ENCODE measurements at places on chromosomes 5 and 9.

DNA sequence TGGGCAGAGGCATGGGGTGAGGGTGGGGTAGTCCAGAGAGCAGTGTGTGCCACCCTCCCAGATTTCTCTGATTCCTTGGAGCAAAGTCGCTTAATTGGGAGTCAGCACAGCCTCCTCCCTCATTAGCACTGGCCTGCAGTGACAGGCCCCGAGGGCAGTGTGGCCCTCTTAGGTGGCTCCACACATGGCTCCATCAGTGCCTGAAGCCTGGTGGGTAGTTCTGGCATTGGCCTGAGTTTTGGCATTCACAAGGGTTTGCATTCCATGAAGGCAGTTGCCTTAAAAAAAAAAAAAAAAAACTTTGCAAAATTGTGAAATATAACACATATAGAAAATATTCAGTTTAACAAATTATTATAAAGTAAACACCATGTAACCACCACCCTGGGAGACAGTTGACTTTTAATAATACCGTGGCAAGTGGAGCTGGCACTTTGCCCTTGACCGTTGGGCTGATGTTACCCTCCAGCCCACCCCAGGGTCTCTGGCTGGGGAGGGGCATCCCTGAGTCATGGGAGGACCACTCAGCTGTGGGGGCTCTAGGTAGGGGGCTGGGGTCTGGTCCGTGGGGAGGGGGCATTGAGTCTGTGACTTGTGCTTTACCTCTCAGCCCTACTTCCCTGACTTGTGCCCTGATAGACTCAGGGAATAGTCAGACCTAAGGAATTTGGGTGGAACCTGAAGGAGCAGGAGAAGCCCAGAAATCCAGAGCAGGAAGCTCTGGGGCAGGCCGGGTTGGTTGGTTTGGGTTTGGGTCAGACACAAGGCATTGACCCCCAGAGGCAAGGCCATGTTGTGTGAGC lies 51.3 kb upstream of the PITX1 start:
- DNase-seq: no peak

- no peak for DNase-seq
Measured at GRCh38 chr9:89410641-89411350, 87.1 kb downstream of the SEMA4D start.

- DNase-seq: no peak
Measured at GRCh38 chr5:130601-131131, 38.7 kb downstream of the PLEKHG4B start.

- DNase-seq: peak; percentile 46
Measured at GRCh38 chr9:92247981-92248380, 45.5 kb downstream of the IARS1 start.

DNA sequence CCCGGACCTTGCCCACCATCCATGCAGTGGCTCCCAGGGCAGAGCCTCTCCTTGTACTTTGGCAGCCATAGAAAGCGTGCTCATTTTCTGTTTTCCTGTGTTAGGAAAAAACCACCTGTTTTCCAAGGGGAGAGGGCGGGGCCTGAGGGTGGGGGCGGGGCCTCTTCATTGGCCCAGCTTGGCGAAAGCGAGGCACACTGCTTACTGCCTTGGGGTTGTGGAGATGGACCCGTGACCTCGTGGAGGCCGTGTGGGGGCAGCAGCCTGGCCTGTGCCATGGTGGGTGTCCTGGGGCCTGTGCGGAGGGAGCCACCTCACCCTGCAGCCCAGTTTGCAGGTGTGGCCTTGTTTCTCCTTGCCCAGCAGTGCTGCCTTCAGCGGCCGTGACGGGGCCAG lies 4.4 kb upstream of the TOR4A start:
- DNase-seq: no peak

DNA sequence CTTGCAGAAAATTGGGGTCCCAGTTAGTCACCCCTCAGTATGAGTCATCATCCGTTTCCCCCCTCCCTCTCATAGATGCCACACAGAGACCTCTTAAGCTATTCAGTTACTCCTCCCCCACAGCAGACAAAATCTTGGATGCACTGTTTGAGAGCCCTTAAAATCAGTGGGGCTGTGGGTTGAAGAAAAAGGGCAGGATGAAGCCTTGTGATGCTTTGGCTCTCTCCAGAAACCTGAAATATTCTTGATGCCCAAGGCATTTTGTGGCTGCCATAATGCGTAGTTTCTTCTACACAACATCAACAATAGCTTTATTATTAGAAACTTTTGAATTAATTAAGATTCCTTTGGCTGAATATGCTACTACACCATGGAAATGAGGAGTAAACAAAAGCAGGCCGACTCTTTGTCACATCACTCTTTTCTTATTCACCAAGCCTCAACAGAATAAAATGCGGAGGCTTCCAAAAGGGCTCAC lies 133.8 kb downstream of the MRPS30 start:
- DNase-seq: no peak

DNA sequence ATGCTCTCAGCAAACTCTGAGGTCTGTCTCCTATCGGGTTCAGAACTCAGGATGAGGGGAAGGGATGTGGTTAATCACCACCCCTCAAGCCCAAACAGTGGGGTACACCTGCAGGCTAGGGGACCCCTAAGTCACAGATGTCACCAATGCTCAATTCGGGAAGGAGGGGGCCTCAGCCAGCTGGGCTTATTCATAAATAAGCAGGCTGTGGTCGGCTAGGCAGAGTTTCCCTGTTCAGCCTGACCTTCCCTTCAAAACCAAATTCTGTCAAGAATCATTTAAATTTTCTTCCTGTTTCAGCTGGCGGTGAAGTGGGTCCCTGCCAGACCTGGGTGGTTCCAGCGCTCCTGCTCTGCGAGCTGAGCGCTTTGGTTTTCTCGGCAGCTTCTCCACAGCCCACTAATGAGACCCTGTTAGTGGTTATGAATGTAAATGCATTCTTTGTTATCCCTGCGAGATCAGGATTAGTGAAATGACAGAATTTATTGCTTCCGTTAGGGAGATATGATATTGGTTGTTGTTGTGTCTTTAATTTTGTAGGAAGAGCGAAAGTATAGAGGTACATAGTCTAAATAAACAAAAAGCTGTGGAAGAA lies 68.3 kb downstream of the AK8 start:
- DNase-seq: no peak

- no peak for DNase-seq
Measured at GRCh38 chr5:109819878-109820277, 130.2 kb downstream of the MAN2A1 start.

- DNase-seq: no peak
Measured at GRCh38 chr5:149550594-149551226, 529 bp downstream of the CSNK1A1 start.

DNA sequence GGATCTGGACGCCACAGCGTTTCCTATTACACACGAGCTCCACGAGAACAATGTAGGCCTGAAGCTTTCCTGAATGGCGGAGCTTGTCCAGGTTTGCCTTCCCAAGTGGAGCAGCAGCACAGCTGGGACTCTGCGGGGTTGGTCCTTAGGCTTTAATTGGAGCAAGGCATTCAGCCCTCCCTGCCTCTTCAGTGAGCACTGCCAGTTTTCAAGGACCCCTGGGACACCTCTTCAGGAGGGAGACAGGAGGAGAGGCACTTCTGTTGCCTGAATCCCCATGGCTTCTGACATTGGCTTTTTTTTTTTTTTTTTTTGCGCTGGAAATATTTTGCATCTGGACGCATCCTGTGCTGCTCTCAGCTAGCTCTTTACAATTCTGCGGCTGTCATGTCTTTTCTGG lies 179.4 kb downstream of the SEMA6A start:
- no peak for DNase-seq

GRCh38 chr5:98791898-98792580 lies 18.6 kb downstream of the RGMB start:
- no peak for DNase-seq

DNA sequence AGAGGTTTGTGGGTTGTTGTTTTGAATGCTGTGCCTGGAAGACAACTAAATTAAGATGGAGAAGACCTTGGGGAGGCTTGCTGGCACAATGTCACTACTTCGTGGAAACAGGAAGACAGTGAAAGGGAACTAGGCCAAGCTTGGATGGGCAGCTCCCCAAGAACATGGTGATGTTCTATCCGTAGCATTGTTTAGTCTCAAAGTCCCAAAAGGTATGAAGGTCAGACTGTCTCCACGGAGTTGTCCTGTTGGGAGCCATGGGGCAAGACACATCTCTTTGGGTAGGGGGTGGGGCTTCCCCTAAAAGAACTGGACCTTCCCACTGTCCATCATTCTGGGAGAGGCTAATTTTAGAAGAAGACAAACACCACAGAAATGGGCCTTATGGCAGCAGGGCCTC lies 140.5 kb downstream of the ENTREP1 start:
- DNase-seq: no peak

DNA sequence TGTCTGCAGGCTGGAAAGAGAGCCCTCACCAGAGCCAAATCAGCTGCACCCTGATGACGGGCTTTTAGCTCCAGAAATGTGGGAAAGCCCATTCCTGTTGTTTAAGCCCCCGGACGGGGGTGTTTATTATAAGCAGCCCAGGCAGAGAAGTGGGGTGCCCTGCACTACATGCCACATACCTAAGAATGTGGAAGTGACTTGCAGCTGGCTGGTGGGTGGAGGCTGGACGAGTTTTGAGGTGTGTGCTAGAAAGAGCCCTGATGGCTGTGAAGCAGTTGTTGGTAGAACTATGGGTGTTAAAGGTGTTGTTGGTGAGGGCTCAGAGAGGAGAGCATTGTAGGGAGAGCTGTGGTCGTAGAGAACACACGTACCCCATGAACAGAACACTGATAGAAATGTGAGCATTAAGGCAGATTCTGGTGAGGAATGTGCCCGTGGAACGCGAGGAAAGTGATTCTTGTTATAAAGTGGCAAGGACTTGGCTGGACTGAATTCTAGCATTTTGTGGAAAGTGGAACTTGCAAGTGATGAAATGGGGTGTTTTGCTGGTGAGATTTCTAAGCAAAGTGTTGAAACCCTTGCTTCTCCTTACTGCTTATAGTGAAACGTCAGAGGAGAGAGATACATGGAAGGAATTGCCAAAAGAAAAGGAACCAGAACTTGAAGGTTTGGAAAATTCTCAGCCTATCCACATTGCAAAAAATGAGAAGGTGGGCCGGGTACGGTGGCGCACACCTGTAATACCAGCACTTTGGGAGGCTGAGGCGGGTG lies 38.9 kb downstream of the AHRR start:
- no peak for DNase-seq

DNA sequence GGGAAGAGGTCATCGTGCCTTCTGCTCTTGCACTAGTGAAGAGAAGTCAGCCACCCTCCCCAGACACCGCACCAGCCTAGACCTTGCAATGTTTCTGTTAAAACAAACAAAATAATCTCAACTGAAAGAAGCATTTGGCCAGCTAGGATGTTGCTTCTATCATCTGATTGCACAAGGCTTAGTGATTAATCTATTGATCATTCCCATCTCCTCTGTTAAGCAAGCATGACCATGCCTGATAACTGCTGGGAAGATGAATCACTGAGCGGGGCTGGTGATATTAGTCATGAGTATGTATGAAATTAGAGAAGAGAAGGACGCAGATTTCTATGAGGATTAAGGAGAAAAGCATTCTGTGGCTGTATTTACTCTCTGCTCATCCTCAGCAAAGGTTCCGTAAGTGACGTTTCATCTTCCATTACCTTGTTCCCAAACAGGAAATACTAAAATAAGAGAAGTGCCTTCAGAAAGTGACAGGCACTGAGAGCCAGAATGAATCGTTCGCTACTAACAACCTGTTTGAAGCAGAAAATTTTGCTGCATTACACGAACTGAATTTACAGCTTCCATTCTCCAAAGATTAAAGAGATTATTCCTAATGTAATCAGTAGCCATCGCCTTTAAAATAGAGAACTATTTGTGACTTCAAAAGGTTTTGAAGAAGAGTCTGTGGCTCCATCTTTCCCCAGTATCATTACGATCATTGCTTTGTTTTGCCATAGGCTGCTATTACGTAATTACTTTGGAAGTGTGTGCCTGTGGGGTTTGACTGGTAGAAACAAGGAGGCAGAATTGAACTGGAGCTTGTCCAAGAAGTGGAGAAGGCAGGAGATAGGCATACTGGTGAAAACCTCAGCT lies 219.1 kb downstream of the MED10 start:
- no peak for DNase-seq

DNA sequence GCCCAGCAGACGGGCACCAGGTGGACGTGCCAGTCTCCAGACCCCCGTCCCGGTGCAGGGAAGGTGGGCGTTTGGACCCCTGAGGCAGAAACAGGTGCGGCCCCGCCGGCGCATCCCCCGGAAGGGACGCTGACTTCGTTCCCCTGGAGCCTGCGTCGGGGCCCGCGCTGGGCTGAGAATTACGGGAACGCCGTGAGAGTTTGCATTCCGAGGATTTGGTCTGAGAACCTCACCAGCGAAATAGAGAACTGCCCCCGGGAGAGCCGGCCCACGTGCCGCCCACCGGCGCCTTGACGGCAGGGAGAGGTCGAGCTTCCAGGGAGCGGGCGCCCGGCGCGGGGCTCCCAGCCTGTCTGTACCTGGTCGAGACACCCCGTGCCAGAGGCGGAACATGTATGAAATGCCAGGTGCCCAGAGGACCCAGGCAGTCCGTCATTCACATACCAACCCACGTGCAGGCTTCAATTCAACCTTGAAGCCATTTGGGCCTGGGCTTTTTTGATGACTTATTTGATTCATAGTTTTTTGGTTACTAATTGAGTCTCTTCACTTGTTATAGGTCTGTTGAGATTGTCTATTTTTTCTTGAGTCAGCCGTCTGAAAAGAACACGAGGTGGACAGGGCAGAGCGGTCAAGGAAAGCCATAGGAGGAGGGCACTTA lies 877 bp upstream of the CAMSAP1 start:
- no peak for DNase-seq

GRCh38 chr5:123088031-123088805 lies 823 bp upstream of the PRDM6 start:
- peak; percentile 63 for DNase-seq

Measured in HuH-7 (cell line).